ENCODE measurements at places on chromosomes 5 and 9.
A peak's percentile ranks its signal among the peaks of the same experiment; 100 is the strongest.

DNA sequence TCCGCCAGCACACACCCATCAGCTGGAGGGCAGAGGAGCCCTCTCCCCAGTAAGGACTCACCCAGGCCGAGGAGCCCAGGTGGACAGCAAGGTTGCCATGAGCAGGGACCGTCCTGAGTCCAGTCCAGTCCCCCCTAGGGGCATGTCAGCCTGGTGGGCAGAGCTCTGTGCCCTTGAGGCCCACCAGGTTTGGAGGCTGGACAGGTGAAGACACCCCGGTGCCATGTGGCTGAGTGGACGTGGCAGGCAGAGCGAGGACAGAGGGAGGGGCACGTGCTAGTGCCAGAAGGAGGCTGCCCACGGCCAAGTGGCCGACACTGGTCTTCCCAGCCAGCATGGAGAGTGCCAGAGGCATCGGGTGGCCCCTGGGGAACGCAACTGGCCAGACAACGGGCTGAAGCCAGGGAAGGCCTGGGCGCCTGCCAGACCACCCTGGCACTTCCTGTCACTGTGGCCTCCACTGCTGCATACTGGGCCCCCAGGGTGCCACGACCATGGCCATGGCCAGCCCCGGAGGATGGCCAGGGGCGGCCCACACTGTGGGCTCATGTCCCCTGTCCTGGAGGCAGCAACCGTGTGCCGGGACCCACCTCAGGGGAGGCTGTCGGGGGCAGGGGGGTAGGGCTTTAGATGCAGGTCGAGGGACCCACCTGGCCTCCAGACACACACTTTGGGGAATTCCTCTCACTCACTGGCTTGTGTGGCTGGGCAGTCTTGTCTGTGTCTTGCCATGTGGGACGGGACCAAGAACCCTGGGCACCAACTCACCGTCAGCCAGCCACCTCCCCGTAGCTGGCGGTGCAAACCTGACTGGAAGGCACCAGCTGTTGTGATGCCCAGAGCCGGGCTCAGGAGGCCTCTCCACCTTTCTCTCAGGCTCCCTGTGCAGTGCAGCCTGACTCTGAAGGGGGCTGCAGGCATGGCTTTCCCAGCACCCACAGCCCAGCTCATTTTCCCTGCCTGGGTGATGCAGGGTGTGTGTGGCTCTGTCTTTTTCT is 42.3 kb upstream of the LPCAT1 start:
- DNase-seq, result no peak

GRCh38 chr5:172527559-172527958 is 73.2 kb upstream of the SH3PXD2B start:
- no peak for DNase-seq

DNA sequence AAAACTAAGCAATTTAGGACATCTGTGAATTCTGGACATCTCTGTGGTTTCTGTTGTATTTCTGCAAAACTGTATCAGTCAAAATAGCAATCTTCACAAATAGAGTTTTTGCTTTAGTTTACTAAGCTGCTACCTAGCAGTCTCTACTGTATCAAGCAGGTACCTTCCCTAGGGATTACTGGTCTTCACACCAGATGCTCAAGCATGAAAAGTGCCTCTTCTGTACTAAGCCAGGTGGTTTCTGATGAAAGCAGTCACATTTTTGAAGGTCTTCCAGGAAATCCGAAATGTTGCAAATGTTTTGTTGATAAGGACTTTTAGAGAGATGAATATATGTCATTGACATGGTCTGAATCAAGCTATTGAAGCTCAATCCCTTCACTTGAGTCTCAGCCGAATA is 540.0 kb downstream of the KCTD16 start:
- DNase-seq, result no peak

DNA sequence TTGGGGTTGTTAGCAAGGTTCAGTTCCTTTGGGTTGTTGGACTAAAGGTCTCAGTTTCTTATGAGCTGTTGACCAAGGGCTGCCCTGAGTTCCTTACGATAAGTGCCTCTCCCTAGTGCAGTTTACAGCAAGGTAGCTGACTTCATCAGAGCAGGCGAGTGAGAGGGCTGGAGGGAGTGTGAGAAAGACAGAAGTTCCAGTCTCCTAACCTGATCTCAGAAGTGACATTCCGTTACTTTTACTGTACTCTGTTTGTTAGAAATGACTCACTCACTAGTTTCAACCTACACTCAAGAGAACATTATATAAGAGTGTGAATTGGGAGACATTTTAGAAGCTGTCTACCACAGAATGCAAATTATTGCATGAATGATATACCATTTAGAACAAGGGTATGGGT is 21.2 kb upstream of the IL31RA start:
- no peak for DNase-seq

GRCh38 chr9:101446732-101447131 is 11.2 kb upstream of the ALDOB start:
- no peak for DNase-seq

DNA sequence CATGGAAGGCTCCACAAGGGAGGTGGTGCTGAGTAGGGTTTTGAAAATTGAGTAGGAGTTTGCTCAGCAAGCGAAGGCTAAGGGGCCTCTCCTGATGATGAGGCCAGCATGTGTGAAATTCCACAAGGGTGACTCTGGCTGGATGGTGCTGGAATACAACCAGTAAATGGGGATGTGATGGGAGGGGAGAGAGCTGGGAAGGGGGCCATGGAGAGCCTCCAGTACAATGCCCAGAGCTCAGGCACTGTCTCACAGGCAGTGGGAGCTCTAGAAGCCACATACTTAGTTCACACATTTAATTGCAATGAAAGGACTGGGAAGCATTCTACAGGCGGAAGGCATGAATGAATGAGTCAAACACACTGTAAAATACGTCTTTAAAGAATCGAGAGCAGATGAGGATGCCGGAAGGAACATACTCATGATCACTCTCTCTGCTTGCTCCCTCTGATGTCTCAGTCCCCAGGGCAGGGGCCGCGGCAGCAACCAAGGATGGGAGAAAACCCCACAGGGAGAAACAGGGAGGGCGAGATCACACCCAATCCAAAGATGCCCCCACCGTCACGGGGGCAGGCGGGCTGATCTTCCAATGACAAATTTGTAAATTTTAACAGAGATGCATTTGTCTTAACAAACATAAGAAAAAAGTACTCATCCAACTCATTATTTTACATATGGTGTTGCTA is 261.0 kb downstream of the NSG2 start:
- no peak for DNase-seq

DNA sequence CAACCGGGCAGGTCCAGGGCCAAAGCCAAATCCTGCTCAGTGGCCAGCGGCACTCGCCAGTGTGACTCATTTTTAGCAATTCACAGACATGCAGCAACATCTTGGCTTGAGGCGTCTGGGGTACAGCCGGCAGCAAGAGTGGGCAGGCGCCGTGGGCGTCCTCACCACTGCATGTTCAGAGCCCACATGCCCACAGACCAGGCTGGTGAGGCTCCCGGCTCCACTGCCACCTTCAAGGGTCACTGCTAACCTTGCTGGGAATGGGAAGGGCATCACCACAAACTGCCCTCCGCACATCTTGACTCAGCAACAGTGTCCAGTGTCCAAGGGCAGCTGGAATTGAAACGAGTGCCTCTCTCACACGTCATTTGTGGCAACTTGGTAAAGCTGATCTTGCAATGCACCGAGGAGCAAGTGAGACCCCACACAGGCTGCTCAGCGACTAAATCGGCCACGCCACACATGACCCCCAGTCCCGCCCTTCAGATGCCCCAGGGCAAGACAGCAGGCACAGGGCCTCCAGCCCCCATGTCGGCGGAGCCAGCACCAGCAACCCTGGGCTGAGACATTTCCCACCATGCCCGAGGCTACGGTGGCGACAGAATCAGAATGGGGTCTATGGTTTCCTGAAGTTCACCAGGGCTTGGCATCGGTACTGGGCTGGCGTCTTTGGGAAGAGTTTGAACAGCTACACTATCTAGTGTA is 140.3 kb downstream of the ROR2 start:
- DNase-seq, result no peak

DNA sequence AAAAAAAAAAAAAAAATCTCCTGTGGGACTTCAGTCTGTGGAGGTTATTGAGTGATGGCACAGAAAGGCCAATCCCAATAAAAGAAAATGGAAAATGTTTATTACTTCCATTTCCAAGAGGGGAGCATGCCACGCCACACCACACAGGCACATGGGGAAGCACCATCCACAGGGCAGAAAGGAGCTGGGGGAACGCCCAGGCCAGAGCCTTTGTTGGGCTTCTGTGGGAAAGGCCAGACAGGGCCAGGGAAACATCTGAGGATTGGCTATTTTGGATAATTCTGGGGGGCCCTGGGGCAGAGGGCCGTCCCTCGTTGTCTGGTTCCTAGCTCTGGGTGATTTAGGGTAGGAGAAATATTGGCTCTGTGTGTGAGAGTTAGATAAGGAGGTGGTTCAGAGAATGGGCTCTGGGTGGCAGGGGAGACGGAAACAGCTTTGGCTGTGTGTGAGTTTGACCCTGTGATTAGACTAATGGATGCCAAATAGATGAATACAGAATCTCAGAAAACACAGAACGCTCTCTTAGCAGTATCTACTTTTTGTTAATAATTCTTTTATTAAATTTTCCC is 49.0 kb upstream of the ABL1 start:
- no peak for DNase-seq

DNA sequence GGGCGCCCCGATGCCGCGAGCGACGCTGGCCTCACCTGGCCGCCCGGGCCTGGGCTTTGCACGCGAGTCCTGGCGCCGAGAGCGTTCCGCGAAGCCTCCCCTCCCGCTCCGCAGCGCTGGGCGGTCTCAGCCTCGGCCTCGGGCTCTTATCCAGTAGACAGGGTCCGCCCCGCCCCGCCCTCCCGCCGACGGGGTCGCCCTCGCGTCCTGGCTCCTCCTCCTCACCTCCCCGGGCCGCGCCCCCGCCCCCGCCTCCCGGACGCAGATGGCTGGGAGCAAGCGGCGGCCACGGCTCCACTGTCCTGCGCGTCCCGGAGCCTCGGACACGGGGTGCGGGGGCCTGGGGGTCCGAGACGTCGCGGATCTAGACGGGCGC is at the start of gene SLC6A3:
SLC6A3 (minus strand) TSS at position 128 of the 376 bp plus-strand sequence. CDS start 2,243 bp downstream, outside the sequence.
- peak; percentile 13 for DNase-seq

GRCh38 chr5:33049298-33049697 is 338.2 kb downstream of the NPR3 start:
- no peak for DNase-seq

GRCh38 chr9:118401546-118401945 is 697.3 kb downstream of the TLR4 start:
- no peak for DNase-seq

DNA sequence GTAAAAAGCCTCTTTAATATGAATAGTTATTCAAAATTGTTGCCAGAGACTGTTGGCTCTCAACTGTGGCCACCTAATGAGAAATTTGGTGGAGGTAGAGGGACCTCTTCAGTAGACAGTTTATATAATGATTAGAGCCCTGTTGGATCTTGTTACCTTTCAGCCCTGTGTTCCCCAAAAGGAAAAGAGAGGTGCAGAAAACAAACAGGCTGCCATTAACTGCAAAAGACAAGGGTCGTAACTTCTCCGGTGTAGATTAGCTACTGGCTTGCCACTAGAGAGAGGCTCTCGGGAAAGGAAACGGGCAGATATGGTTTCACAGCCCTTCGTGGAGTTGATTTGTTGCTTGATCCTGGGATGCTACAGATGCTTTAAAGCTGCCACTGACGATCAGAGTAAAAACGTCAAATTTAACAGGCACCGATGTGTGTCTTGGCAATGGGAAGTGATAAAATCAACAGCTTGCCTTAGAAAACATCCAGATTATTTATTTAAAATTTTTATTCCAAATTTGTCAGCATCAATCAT is 7.8 kb downstream of the FST start:
- no peak for DNase-seq

GRCh38 chr5:112799661-112800060 is 61.4 kb upstream of the SRP19 start:
- DNase-seq, result no peak

DNA sequence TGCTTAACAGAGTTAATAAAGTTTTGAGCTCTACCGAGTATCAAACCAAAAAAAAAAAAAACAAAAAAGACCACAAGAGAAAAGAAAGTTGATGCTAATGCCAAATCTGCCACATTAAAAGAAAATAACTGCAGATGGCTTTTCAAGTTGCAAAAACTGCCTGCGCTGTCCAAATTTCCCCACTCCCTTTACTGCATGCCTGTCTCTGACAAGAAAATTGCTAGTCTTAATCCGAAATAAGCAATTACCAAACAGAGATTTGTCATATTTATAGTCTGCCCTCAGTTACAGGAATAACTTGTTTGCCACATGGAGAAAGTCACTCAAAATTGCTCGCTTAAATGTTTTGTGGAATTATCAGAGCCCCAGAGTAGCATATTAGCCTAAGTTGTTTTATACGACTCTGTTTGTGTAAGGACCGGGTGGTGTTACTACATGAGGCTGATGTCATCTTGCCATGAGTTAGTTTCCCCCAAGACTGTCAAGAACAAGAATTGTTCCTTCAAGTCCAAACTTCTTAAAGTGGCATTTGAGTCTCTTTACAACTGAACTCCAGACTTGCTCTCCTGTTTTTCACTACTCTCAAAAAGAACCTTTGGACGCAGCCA is 160.9 kb downstream of the CEP120 start:
- no peak for DNase-seq

DNA sequence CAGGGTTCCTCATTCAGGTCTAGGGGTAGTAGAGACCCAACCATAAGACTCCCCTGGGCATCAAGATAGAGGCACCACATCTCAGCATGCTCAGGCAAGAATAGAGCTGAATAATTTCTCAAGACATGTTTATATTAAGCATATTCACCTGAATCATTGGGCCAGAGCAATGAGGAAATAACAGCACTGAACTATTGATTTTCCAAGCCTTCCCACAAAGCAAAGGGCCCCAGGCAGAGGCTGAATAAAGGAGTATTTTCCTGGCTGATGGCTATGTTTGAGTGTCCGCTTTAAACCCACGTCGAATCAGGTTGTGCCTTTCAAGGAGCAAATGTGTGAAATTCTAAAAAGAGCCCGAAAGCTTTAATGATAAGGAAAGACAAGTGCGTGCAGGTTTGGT is 129.2 kb downstream of the HSD17B3 start:
- no peak for DNase-seq

- no peak for DNase-seq
These were observed 84.5 kb upstream of the CTNNA1 start for GRCh38 chr5:138668451-138669380.

DNA sequence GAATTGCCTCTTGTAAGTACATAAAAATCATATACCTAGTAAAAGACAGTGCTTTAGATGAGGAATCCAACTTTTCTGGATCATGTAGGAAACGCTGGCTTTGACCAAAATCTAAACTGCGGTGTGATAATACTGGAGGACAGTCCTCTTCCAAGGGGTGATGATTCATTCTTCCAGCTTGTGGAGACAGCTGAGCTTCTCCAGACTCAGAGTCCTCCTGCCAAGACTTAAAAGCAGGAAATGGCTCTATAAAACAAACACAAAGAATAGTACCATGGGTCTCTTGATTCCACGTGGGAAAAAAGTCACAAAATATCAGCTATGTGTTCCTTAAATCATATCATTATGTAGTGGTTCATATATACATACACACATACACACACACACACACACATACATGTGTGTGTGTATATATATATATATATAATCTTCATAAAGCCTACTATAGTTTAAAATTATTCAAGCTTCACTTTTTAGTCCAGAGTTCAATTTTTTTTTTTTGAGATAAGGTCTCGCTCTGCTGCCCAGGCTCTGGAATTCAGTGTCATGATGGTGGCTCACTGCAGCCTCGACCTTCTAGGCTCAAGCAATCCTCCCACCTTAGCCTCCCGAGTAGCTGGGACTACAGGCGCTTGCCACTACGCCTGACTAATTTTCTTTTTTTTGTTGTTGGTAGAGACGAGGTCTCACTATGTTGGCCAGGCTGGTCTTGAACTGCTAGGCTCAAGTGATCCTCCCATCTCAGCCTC is 65.0 kb downstream of the PKD2L2 start:
- no peak for DNase-seq

GRCh38 chr5:40871177-40871576 is 30.0 kb downstream of the CARD6 start:
- no peak for DNase-seq

Measured in stimulated activated CD8-positive, alpha-beta memory T cell treated with anti-CD3 and anti-CD28 coated beads, Interleukin-7, amount 100 ng/mL, for 1 hour (primary cell).